ENCODE measurements at places on chromosomes 13 and 19.

DNA sequence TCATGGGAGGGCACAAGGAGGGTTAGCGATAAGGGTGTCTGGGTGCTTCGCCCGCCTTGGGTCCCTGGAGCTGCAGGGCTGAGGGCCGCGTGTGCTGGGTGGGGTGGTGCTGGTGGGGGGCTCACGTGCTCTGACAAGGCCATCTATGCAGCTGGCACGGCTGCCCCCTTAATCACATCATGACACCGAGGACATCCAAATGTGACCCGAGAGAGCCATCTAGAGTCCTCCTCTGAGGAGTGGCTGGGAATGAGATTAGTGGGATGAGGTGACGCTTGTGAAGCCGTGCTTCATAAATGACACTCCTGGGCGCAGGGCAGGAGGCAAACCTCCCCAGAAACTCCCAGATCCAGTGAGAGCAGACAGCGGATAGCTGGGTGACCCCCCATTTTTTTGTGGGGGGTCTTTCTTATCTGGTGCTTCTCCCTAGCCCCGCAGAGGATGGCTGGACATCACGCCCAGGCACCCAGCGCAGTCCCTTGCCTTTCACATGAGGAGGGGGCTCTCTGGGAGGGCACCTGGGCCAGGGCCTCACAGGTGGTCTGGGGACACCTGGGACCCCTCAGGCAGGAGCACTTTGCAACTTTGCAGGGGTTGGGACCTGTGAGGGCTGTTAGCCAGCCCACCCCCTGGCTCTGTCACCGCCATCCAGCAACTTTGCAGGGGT, 6.6 kb downstream of the FZR1 start:
- no peak for DNase-seq

GRCh38 chr13:26482451-26483197, 74.9 kb upstream of the WASF3 start:
- peak; percentile 43 for DNase-seq

- DNase-seq = no peak
These were observed 1.4 kb downstream of the ANKRD27 start for GRCh38 chr19:32673573-32673972.

- DNase-seq = no peak
These were observed 299.1 kb upstream of the OBI1 start for GRCh38 chr13:78958006-78958405.

DNA sequence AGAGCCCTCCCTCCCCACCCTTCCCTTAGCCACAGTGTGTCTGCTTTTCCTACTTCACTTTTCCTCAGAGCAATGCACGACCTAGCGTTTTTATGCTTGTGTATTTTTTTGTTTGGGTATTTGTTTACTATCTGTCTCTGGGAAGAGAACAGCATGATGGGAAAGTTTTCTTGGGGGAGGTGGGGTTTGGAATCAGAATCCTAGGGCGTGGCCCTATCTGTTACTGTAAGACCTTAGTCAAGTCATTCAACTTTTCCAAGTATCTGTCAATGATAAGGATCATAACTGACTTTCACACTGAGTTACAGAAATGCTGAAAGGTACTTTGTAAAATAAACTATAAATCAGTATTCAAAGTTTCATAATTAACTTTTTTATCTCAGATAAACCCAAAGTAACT, 146.3 kb upstream of the WASF3 start:
- DNase-seq = no peak

DNA sequence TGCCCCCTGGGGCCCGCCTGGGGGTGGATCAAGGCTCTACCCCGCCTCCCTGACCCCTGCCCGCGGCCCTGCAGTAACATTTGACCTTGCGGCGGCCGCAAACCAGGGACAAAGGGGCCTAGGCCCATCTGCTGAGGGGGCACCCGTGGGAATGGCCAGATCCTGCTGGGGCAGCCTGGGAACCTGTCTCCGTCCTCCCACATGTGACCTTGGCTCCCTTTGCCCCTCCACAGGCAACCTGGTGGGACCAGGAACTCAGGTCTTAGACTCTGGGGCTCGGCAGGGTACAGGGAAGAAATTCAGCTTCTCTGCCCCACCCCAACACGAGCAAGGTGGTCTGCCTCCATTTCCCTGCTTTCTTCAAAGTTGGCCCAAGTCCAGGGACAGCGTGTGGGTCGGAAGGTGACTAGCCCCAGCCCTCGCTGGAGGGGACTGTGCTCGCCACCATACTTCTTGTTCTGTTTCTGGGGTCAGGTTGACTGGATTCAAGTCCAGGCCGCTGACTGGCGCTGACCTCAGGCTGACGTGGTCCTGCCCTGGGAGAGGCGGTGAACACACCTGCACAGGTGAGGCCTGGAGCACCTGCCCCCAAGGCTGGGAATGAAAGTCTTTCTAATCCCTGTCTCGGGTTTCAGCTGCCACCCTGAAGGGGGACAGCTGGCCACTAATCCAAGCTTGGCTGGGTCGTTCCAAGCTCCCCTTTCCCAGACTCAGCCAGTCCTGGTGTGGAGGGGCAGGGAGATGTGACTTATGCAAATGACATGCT, 2.5 kb upstream of the NR2F6 start:
- DNase-seq = no peak
